Stimulated activated CD4-positive, alpha-beta T cell treated with anti-CD3 and anti-CD28 coated beads, Interleukin-1b, Interleukin-23, amount 100 ng/mL, for 1 hour (primary cell): ENCODE measurements at places on chromosomes 1 and 21.

DNA sequence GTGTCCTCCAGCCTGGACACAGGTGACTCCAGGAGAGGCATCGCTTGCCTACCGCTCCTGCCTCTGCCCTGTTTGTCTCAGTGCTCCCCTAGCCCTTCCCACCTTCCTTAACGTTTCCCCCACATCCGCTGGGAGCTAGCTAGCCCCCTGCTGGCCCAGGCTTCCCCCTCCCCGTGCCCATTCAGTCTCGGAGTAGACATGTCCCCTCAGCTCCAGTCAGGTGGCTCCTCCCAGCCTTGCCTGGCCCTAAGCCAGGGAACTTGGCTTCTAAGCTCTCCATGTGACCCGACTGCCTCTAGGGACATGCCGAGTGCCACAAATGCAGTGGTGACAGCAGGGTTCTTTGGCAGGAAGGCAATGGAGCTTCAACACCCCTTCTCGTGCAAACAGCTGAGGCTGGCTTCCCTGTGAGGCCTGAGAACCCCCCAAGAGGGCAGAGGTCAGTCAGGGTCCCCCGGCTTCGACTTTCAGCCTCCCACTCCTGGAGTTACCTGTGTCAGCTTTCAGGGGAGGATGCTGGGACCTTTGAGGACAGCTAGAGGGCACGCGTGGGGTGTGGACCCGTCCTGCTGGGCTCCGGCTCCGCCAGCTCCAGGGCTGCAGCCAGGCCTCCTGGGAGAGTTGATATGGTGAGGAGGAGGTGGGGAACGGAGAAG lies 16.2 kb downstream of the DRAXIN start:
- DNase-seq = no peak

DNA sequence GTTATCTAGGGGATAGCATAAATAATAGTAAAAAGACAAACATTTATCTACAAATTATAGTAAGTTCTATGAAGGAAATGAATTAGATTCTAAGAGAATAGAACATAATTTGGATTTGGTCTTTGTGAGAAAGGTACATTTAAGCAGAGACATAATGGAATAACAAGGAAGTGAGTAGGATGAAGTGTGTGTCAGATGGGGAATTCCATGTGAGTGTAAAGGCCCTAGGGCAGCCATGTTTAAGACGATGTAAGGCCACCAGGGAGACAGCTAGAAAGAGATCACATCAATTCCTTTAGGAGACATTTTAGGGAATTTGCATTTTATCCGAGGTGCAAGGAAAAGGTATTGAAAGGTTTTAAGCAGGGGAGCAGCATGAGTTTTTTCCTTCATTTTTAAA lies 33.8 kb upstream of the ELAVL4 start:
- no peak for DNase-seq

GRCh38 chr1:107941531-107941930 lies 23.4 kb downstream of the VAV3 start:
- DNase-seq = no peak

DNA sequence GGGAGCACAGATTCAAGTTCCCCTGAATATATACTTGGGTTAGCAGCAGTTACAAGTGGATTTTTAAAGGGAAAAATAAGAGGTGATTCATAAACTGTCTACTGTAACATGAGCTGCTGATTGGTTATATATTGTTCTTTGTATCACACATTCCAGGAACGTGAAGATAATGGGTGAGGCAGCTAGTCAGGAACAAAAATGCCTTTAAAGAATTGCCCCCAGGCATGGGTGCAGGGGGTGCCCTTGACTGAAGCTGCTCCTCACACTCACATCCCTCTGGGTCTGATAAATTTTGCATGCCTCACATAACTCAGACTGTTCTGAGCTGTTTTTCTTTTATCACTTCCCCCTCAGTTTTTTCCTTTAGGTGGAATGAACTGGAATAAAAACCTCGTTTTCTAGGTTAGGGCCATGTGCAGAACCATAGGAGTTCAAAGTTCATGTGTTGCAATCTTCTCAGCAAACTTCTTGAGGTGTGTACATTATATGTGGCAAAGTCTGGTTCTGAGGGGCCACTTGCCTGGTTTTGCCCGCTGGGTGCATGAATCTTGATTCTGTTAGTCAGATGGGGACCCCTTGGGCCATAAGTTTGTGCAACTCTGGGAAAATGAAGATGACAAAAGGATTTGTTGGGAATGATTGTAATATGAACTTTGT lies 21.1 kb downstream of the TBX19 start:
- DNase-seq = no peak

GRCh38 chr1:224529844-224530243 lies 86.3 kb upstream of the CNIH3 start:
- no peak for DNase-seq

DNA sequence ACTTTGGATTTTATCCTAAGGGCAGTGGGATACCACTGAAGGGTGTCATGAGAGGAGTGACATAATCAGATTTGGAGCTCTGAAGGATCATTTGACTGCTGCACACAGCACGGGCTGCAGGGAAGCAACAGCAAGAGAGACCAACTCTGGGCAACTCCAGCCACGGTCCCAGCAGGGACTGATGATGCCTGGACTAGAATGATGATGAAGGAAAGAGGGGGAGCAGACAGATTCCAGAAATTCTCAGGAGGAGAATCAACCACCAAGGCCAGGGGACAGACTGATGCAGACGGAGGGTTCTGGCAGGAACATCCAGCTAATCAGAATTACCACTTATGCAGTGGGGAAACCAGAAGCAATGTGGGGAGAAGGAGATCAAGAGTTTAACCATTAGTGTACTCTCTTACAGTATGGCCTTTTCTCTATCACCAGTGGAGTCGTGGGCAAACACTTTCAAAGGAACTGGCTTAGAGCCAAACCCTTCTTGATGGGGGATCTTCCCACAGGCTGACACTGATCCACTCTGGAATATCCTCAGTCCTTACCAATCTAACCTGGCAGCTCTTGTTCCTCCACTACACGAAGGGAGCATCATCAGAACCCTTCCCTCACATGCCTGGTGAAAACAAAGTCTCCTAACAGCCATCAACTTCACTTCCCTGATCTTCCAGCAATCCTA lies 3.3 kb downstream of the URB1 start:
- DNase-seq = no peak
